ENCODE measurements at places on chromosomes 3 and 15.

- DNase-seq, result no peak
Observed at GRCh38 chr3:46659285-46659684, 34.2 kb downstream of the ALS2CL start.

DNA sequence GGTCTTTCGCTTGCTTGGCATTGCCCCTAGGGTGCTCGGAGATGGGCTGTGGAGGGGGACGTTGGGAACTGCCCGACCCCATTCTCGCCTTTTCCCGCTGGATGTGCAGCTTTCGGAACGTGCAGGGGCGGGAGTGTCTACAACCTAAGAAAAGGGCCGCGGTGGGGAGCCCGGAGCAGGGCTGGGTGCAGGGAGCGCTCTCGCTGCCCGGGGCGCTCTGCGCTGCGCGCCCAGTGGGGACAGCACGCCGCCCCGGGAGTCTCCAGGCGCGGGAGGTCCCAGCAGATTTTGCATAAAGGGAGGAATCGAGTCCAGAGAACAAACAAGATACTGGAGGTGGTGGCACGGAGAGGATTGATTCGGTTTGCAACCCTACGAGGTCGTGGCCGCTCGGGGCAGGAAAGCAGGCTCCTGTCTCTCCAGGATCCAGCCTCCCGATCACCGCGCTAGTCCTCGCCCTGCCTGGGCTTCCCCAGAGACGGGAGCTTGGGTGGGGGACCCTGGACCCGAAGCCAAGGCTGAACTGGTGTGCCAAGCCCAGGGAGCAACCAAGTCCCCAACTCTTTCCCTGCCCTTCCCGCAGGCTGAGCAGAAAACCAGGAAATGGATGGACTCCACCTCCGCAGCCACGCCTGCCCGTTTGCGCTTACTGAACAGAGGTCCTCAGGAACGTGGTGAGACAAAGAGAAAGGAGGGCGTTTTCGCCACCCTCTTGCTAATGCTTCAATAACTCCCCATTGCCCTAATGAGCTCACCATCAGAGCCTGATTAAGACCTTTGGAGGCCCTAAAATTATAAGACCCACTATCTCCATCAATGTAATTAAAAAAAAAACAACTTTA lies 59.7 kb downstream of the NOX5 start:
- DNase-seq, result peak; percentile 66

- no peak for DNase-seq
Observed at GRCh38 chr3:130707902-130708601, 38.6 kb downstream of the PIK3R4 start.

DNA sequence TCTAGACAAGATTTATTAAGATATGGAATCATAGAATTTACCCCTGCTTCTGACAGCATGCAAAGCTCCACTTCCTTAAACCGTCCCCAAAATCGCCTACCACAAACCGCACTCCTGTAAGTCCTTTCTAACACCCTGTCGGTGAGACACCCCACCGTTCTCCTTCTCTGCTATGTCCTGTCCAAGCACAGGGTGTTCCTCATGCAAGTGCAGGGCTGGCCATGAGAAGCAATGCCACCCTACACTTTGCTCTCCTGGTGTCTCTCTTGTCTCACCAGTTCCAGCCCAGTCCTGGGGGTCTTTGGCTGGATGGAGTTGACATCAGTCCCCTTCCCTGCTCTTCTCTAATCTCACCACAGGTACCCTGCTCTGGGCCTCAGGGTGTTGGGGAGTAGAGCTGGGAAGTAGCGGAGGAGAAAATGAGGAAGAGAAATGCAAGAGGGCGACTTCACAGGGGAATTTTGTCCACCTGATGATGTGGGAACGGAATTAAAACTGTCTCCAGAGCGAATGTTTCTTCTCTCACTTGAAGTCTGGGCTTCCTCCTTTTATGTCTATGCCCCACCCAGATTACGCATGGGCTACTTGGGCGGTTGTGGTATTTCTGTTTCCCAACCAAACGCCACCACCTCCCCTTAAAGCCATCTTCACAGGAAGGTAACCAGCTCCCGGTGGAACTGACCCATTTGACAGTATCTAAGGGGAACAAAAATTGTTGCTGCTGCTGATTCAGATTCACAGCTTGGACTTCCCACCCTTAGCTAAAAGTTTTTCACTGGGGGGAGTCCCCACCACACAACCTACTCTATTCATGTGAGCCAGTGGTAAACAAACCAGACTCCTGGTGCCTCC lies 49.9 kb downstream of the CASR start:
- DNase-seq, result no peak

DNA sequence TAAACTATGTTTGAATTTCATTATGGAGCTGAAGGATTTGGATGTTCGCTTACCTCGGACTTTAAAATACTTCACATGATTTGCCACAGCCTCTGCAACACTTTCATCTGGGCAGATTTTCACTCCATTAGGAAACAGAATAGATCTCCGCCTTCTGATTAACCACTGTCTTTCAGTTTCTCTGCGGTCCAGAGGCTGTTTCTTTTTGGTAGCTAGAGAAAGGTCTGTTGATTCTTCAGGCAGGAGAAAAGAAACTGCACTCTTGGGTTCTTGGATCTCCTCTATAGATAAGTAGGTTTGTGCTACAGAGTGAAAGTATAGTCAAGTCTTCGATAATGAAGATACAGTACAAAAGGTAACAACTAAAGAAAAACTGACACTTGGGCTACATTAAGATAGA lies 844 bp downstream of the IMPG2 start:
- no peak for DNase-seq

- DNase-seq, result no peak
Observed at GRCh38 chr3:192731233-192731632, 3.9 kb upstream of the FGF12 start.

- DNase-seq, result peak; percentile 88
Observed at GRCh38 chr3:16728770-16729745, 123.8 kb upstream of the DAZL start.

GRCh38 chr15:28094732-28095521 lies 4.2 kb downstream of the OCA2 start:
- no peak for DNase-seq

GRCh38 chr3:104974316-104974715 lies 392.4 kb upstream of the ALCAM start:
- no peak for DNase-seq

GRCh38 chr3:13575459-13576061 lies 26.6 kb downstream of the FBLN2 start:
- no peak for DNase-seq

DNA sequence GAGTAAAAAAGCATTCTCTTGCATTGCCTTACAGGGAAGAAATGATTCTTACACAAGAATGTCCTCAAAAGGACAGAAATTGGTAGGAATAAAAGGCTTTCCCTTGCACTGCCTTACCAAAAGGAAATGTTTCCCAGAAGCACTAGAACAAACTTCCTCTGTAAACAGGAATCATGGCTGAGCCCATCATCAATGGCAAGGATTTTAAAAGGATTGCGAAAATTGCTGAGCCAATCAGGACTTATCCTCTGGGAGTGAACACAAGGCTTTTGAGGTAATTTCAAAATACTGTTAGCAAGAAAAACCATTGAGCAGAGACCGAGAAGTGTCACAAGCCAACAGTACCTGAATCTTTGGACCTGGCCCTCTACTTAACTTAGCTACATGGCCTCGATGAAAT lies 897.3 kb downstream of the ROBO1 start:
- DNase-seq, result no peak

- peak; percentile 17 for DNase-seq
Observed at GRCh38 chr3:1616744-1617143, 481.9 kb upstream of the CNTN4 start.

DNA sequence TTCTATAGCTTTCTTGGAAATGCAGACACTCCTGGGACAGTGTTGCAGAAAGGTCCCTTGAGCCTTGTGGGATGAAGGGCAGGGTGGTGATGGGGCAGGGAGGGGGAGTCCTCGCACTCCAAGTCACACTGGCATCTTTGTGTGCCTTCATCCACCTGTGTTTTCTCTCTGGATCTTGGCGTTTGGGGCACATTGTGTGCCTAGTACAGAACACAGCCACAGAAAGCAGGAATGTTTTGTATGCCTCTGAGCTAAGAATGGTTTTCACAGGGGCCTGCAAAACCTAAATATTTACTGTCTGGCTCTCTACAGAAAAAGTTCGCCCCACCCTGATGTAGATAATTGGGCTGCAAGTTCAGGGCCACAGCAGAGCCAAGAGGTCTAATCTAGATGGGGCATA lies 5.7 kb downstream of the MYZAP start:
- DNase-seq, result no peak

DNA sequence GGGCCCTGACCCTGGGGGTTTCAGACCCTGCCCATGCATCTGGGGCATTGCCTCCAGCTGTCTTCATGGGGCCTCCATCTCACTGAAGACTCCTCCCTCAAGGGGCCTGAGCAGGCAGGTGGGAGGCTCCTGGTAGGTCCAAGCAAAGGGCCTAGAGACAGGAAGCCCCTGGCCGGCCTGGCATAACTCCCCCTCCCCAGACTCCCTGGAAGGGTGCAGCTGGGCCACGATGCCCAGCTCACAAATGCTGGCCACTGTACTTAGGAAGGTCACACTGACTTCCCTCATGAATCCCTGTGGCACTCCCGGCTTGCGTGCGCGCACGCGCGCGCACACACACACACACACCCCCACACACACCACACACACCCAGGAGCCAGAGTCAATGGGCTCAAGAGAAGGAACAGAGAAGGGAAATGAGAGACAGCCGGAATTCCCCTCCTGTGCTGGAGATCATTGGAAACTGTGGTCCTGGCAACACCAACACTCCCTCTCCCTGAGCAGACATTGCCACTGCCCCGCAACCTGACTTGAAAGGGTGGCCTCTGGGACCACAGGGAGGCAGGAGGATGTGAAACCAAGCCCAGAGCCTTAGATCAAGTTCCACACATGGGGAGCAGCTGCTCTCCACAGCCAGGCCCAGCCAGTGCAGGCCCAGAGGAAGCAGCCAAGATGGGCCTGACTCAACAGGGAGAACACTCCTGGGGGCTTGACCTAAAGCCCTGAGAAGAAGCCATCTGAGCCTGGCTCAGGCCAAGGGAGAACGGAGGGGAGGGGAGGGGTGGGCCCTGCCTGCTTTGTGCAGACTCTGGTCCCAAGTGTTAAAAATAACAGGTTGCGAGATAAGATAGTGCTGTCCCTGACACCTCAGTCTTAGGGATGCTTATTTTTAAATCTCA lies 69.7 kb downstream of the SCN5A start:
- DNase-seq, result no peak

- DNase-seq, result no peak
Observed at GRCh38 chr3:39221141-39221530, 28.7 kb upstream of the XIRP1 start.

DNA sequence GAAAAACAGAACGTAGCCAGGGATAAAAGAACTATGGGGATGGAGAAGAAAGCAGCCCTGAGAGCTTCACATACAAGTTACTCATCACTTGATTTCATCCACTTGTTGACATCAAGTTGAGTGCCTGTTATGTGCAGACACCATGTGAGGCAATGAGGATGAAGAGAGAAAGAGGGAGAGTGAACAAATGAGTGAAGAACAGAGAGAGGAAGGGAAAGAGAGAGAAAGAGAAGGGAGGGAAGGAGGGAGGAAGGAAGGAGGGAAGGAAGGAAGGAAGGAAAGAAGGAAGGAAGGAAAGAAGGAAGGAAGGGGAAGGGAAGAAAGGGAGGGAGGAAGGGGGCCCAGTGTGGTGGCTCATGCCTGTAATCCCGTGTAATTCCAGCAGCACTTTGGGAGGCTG lies 72.3 kb upstream of the SMAD3 start:
- DNase-seq, result no peak

DNA sequence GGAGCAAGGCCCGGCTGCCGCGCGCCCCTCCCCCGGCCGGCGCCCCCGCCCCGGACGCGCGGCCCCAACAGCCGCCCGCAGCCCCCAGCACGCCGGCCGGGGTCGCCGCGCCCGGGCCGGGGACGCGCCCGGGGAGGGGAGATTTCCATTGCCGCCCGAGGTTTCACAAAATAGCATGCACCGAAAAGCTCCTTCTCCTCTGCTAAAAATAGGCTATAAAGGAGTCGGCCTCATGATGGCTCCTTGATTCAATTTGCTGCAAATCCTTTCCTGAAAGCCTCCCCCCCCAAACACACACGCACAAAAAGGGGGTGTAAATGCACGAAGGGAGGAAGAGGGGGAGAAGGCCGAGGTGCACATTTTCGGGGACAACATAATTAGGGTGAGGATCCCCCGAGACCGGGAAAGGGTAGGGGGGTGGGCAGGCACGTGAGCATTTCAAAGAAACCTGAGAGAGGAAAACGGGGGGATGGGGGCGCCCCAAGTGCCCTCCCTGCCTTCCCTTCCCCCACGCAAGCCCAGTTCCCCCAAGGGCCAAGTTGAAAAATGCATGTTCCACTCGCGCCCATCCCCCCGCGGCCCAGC lies 734 bp downstream of the TBL1XR1 start:
- DNase-seq, result peak; percentile 58

GRCh38 chr3:66036586-66037148 lies 2.1 kb downstream of the MAGI1 start:
- DNase-seq, result peak; percentile 59

DNA sequence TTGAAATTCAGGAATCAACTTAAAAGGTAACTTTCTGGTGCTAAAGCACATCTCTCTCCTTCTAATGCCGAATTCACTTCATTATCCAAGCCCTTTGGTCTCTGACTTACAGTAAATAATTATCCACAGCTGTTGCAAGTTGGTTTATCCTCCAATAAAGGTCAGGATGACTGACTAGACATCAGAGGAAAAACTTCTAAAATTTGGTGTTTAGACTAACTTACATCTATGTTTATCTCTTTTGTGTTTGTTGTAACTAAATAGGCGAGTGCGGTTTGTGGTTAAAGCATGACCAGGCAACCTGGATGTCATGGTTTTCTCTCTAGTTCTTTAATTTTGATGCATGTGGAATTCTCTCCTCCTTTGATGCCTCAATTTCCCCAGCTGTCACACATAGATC lies 237.4 kb upstream of the LRTM1 start:
- peak; percentile 58 for DNase-seq

DNA sequence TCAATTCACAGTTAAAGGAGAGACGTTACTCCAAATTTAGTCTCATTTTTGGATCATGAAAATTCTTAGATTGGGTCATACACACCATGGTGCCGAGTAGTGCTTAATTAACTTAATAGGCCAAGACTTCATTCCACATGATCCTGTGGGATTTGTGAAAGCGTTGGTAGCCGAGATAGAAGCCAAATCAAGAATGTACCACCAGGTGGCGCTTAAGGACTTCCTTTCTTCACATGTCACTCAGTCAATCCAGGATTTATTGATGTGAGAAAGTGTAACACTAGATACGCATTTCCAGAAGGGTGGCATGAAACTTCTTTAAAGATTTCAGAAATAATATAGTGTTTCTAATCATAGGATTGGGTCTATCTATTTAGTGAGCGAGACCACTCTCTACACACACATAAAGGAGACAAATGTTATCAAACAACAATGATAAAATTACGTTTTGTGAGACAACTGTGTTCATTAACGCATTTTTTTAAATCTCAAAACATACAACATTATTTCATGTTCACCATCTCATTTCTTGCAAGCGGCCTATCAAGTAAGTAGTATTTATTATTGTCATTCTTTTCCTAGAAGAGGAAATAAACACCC lies 436.1 kb downstream of the CHL1 start:
- DNase-seq, result peak; percentile 40

- no peak for DNase-seq
Observed at GRCh38 chr15:35134299-35134698, 49.2 kb upstream of the NANOGP8 start.

GRCh38 chr3:81716870-81717509 lies 44.5 kb downstream of the GBE1 start:
- peak; percentile 57 for DNase-seq

Measured in fibroblast of skin of right quadriceps (primary cell).